ENCODE measurements at places on chromosomes 6 and 20.

GRCh38 chr6:113161018-113161315, 696.2 kb upstream of the MARCKS start:
- no peak for DNase-seq

DNA sequence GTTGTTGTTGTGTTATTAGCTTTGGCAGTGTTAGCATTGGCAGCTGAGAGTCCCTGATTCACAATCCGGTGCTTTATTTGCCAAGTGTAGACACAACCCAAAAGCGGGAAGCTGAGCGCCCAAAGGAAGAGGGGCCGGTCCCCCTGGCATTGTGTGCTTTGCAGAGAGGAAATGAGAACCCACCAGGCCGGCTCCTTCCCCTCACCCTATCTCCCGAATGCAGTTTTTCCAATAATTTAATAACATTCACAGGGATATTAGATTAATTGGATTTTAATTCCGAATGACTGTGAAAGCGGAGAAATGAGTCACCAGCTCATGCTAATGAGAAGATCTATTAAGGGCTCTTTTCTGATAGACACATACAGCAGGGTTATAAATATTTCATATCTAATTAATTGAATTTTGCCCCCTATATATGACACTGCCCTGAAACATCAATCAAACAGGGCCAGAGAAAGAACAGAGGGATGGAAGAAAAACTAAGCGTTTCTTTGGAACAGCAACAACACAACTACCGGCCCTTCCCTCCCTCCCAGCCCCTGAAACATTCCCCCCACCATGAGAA, 143.8 kb downstream of the MBOAT1 start:
- no peak for DNase-seq

DNA sequence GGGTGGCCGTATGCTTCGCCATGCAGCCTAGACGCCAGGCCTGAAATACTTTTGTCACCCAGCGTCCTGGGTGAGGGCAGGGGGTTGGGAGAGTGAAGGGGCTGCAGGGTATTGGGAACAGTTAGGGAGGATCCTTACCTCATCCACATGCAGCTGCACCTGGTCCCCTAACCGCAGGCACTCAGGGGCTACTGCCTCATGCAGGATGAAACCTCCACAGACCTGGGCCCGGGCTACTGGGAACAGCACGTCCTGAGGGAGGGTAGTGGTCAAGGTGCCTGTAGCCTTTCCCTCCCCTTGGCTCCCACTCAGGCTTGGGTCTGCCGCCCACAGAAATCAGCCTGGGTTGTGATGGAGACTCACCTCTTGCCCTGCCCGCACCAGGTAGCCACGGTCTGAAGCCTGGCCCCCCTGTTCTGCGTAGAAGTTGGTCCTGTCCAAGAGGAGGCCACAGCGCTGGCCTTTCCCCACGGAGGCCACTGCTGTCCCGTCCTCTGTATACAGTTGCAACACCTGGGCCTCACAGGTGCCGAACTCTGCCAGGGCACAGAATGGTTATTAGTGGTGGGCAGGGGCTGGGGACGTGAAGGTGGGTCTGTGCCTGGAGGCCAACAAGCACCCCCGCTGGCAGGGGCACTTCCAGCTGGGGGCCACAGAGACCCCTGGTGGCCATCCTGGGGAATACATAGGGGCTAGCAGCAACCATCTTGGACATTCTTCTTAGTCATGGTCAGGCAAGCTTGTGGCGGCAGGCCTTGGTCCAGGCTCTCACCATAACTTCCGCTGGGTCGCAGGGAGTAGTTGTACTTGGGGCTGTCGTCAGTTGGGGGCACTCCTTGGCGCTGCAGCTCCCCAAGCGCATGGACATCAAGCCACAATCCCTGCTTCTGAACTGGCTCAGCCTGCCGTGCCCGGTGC, 8.6 kb downstream of the AARS2 start:
- peak; percentile 26 for DNase-seq

GRCh38 chr20:62711703-62712101, 3.1 kb downstream of the NTSR1 start:
- DNase-seq = no peak

- DNase-seq = peak; percentile 59
Observed at GRCh38 chr6:16322666-16323312, 84.4 kb downstream of the GMPR start.

- DNase-seq = peak; percentile 58
Observed at GRCh38 chr6:167826230-167826895, 348 bp upstream of the AFDN start.

- DNase-seq = no peak
Observed at GRCh38 chr6:157966589-157966977, 15.1 kb upstream of the SYNJ2 start.

GRCh38 chr20:24460712-24461111, 8.7 kb upstream of the SYNDIG1 start:
- no peak for DNase-seq

GRCh38 chr20:44056010-44056698, 130.8 kb downstream of the JPH2 start:
- no peak for DNase-seq

- DNase-seq = no peak
Observed at GRCh38 chr20:32638848-32639247, 34.9 kb downstream of the C20orf203 start.

DNA sequence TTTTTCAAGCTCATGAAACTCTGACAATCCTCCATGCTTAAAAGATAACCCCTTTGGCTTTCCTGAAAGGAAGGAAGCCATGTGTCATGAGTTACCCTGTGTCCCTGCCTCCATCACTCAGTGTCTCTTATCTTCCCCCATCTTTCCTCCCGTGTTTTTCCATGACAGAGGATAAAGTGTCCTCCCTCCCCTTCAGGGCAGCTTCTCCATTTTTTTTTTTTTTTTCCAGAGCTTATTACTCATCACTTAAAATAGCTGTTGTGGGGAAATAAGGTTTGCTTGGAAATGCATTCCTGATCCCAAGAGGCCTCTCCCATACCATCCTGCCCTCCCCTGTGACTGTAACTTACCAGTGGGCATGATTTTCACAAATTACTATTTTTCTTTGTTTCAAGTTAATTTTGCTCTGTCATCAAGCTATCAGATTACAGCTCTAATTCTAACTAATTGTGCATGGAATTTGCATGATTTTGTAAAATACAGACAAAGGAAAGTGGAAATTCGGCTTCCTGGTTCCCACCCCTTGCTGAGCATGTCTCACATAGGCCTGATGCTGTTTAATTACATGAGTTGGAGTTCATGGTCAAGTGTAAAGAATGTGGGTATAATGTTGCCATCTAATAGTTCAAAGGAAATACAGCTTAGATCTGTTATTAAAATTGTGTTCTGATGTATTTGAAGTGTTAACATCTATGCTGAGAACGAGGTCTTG, 614.5 kb upstream of the FLRT3 start:
- no peak for DNase-seq

GRCh38 chr6:97665446-97665845, 382.4 kb upstream of the MMS22L start:
- DNase-seq = no peak

DNA sequence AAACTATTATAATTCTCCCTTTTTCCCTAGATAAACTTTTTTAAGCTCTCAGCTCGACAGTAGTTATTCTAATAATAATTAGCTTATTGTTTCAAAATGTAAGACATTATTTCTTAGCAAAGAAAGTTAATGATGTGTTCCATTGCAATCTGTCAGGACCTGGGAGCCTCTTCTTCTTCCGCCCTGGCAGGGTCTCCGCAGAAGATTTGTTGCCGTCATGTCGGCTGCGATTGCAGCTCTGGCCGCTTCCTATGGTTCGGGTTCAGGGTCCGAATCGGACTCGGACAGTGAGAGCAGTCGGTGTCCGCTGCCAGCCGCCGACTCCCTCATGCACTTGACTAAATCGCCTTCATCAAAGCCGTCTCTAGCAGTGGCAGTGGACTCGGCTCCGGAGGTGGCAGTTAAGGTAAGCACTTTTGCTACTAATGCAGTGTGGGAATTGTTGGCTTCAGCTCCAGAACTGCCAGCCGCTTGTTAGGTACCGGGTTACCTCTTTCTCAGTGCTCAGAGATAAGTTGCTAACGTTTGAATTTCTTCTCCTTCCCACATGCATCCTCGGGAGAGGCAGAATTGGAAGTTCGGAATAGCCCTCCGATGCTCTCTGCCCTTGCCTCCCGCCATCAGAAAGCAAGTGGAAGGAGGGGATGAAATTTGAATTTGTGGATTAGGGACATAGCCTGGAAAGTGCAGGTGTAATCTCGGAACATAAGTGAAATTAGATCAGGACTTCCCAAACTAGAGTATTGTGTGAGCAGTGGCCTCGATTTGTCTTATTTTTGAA, at the start of gene CDC40:
TSS of gene CDC40 (plus strand) at position 200 of the 781 bp plus-strand sequence. CDS start at position 218, 18 bp downstream.
- DNase-seq = peak; percentile 35

GRCh38 chr6:163474581-163474980, 60.1 kb downstream of the QKI start:
- DNase-seq = no peak

GRCh38 chr6:99099243-99099642, 151.5 kb upstream of the FBXL4 start:
- no peak for DNase-seq

DNA sequence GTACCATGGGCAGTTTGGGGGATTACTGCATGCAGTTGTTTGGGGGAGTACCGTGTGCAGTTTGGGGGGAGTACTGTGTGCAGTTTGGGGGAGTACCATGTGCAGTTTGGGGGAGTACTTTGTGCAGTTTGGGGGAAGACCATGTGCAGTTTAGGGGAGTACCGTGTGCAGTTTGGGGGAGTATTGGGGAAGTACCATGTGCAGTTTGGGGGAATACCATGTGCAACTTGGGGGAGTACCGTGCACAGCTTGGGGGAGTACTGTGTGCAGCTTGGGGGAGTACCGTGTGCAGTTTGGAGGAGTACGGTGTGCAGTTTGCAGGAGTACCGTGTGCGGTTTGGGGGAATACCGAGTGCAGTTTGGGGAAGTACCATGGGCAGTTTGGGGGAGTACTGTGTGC, 22.3 kb downstream of the CDH4 start:
- DNase-seq = no peak

DNA sequence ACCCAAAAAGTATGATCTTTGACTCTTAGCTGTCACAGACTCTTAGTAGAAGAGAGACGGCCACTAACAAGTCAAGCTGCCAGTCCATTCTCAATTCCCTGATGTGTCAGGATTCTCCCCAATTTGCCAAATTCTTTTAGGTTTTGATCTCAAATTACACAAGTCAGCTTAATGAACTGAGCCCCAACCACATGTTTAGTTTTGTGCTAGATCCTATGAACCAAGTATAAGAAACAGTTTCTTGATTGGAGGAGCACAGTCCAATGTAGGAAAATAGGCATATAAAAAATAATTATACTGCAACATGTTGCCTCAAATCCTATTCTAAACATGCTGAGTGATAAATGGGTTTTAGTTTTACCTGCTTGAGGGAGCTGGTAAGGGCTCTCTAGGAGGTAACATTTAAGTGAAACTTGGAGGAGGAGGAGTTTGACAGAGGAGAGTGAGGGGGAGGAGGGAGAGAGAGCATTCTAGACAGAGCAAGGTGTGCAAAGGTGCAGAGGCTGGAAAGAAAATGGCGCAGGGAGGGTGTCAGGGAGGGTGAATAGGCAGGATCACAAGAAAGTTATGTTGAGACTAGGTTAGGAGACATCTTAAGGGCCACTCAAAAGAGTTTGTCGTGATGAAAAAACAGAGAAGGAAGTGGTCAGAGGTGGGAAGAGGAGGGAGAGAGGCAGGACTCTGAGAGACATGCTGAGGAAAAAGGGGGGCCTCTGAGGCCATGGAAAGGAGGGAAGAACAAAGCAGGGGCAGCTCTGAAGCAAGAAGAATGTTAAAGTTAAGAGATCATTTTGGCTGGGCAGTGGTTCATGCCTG, 22.8 kb upstream of the FAM83C start:
- no peak for DNase-seq

GRCh38 chr6:43970068-43970912, 157.0 kb downstream of the MRPL14 start:
- DNase-seq = no peak

- no peak for DNase-seq
Observed at GRCh38 chr6:111263837-111264236, 176.5 kb downstream of the SLC16A10 start.

DNA sequence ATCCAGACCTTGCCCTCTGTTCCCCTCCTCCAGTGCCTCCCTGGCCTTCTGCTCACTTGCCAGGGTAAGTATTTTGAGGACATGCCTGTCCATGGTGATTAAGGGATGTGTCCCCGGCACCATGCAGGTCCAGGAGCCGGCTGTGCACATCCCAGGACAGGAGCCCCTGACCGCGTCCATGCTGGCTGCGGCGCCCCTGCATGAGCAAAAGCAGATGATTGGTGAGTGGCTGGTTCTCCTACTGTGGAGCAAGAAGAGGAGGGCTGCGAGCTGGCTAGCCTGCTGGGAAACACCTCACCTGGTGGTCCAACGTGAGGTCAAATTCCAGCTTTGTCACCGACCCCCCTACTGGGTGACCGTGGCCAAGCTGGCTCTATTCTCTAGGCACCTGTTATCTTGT, 23.7 kb downstream of the TOMM34 start:
- DNase-seq = no peak

GRCh38 chr20:1272368-1273100, 6.4 kb downstream of the SNPH start:
- no peak for DNase-seq

DNA sequence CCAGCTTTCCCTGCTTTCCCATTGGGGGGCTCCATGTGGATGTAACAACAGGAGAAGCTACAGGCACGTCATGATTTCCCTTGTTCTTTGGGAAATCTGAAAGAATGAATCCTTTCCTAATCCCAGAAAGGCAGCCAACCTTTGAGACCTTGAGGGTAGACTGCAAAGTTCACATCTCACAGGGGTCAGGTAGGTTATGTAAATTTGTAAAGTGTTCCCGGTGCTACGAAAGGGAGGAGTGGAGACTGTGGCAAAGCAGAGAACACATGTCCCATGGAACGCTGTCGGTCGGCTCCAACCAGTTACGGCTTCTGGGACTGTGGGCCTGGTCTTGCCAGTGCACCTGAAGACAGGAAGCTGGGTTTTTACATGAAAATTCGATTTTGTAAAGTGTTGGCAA, 85.1 kb downstream of the RSPH3 start:
- DNase-seq = no peak

DNA sequence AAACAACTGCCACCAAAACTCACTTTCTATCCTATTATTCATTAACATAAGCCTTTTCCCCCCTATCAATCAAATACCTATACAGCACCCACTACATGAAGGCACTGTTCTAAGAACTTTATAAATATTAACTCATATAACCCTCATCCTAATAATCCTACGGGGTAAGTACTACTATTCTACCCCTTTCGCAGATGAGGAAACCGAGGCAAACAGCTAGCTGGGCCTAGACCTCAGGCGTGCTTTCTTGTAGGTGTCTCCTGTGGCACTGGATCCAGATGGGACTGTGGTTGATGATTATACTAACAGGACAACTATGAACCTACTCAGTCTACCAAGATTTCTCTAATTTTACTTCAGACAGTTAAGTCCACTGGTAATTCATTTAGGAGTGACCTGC, 131.6 kb downstream of the ZMYND8 start:
- DNase-seq = no peak

- DNase-seq = no peak
Observed at GRCh38 chr20:35845561-35845960, 73.7 kb downstream of the PHF20 start.

Data from activated T-helper 1 cell treated with anti-CD3 and anti-CD28 coated beads, Interleukin-2, amount 50 U/mL, for 16 hours (primary cell).